ENCODE measurements at places on chromosomes 1 and 21.

GRCh38 chr1:212313616-212314015 lies 28.4 kb downstream of the PPP2R5A start:
- peak; percentile 89 for DNase-seq

- DNase-seq = peak; percentile 33
Observed at GRCh38 chr1:41917835-41918449, 780 bp downstream of the HIVEP3 start.

DNA sequence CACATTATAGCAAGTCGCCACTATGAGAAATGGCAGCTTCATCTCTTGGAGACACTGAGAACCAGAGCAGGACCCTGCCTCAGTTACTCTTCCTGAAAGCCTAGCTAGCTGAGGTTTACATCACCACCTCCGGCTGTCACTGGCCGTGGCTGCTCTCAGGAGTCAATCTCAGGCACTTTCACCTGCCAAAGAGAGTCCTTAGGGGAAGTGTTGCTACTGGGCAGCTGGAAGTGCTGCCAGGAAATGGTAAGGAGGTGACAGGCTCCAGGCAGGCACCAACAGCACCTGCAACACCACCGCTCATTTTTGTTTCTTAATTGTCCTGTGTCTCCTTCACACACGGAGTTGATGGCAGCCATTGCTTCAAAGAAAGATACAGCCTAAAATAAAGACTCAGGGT lies 92.5 kb downstream of the DSCAM start:
- no peak for DNase-seq

DNA sequence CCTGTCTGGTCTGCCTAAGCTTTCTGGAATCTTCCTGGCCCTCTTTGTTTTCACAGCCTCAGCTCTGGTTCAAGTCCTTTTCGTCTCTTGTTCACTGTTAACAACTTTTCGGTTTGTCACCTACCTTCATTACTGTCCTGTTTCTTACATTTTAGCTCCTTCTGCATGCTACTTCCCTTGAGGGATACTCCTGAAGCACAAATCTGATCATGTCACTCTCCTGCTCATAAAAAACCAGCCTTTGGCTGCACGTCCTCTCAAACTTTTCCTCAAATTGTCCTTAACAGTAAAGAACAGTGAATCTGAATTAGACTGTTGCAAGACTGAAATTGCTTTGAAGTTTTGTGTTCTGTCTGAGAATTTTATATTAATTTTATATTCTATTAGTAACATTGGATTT lies 3.3 kb downstream of the RAVER2 start:
- no peak for DNase-seq

DNA sequence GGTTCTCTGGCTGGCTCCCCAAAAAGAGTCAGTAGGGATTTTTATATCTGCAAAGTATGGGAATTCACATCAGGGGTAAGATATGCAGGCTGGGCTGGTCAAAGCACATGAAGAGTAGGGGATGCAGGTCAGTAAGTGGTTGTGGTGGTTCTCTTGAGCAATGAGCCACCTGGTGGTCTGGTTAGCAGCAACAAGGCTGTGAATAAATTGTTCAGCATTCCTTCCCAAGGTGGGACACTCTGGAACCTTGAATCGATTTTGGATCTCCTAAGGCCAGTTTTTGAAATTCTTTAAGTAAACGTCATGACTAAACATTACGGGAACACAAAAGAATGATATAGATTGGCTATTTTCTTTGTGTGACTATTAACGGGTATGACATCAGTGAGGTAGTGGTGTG lies 563.0 kb upstream of the NEGR1 start:
- DNase-seq = peak; percentile 28

DNA sequence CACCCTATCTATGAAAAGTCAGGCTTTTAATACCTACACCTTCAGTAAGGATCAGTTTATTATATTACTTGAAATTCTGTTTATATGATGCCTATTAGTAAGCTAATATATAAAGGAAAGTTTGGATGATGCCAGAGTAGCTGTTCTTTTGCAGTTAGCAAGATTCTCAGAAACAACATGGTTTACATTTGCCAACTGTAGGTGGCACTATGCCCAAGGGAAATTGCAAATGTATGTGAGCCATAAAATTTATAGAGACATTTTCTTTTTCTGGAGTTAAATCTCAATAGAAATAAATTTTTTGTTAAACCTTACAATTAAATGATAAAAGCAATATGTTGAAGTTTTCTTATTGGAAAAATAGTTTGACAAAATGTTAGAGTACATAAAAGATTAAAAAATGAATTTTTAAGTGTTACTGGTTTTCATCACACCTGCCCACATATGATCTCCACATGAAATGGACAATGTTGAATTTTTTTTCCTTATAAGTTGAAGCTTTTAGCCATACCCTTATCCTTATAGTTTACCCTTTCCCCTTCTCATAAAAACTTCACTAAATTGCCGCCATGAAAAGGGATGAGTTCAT lies 32.1 kb upstream of the EPHX4 start:
- DNase-seq = peak; percentile 65

DNA sequence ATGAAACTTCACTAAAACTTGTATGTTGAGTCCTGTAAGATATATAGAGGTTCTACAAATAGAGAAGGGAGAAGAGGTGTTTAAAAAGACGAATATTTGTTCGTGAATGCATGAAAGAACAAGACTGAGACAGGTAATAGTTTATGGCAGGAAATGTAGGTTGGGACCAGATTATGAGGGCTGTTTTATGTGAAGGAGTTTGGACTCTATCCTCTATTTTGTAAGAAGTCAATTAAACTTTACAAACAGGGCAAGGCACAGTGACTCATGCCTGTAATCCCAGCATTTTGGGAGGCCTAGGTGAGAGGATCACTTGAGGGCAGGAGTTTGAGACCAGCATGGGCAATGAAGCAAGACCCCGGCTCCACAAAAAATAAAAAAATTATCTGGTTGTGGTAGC lies 5.7 kb downstream of the SLC35A3 start:
- no peak for DNase-seq

- DNase-seq = no peak
Observed at GRCh38 chr1:51551848-51552296, 32.8 kb upstream of the EPS15 start.

DNA sequence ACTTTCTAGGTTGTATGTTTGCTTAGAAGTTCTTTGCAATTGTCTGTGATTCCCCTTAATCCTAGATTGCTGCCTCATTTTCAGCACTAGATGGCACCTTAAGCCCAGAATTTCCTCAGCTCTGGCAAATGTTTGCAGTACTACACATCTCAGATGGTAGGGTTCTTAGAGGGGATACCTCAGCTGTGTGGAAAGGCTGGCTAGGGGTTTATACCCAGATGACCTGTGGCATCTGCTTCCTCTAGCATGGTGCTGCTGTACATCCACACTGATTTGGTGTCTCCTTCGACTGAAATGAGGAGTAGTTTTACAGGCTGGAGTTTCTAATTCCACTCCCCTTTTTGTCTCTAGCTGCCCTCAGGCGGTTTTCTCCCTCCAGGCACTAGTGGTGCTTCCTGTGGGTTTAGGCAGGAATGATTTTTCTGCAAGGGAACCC lies 23.5 kb downstream of the ASB17 start:
- DNase-seq = peak; percentile 62

- peak; percentile 29 for DNase-seq
Observed at GRCh38 chr21:29208044-29208681, 77.7 kb downstream of the MAP3K7CL start.

DNA sequence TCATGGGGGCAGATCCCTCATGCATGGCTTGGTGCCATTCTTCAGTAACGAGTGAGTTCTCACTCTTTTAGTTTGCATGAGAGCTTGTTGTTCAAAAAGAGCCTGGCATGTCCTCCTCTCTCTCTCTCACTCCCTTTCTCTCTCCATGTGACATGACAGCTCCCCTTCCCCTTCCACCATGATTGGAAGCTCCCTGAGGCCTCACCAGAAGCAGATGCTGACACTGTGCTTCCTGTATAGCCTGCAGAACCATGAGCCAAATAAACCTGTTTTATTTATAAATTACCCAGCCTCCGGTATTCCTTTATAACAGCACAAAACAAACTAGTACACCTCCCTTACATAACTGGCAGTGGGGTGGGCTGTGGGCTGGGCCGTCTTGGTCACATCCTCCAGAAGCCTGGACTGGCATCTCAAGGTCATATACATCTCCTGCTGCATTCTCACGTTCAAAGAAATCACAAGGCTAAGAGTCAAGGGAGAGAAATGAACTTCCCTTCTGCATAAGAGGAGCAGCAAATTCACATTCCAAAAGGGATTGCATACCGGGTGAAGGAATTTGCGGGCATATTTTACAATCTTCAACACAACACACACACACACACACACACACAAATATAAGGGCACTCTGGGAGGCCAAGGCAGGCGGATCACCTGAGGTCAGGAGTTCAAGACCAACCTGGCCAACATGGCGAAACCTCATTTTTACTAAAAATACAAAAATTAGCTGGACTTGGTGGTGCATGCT lies 2.3 kb upstream of the CCSAP start:
- DNase-seq = peak; percentile 25

GRCh38 chr1:208248991-208249696 lies 5.0 kb upstream of the PLXNA2 start:
- no peak for DNase-seq

DNA sequence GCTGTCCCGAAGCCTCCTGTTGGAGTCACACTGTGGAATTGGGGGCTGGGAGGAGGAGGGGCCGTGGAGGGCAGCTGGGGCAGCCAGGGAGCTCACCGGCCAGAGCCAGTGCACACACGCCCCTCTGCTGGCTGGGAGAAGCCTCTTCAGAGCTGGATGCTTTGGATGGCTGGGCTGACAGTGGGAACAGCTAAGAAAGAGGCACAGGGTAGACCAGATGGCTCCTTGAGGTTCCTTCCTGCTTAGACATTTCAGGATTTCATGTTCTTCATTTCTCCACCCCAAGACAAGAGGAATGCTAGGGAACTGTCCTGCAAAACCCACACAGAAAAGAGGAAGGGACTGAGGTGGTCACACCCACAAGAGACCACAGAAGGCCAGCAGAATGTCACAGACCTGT lies 254.8 kb upstream of the VAMP3 start:
- DNase-seq = peak; percentile 27
